ENCODE measurements at places on chromosomes 6 and 20. TPM values are rescaled to one million over a fixed set of nuclear protein-coding genes. Genes with fewer than 3 reads are reported as not detected.

Gene CCN5
- not detected for total RNA-seq

Gene GRM1
- total RNA-seq, result not detected

Gene MCM3
- total RNA-seq, result 20.3 TPM

Gene ZSWIM1
- total RNA-seq, result 15.9 TPM

Gene SCRT2
- not detected for total RNA-seq

Gene MUCL3
- not detected for total RNA-seq

GRCh38 chr6:113352831-113353230 lies 504.3 kb upstream of the MARCKS start:
- no peaks in the 10 kb centered on the region for H3K4me1 ChIP-seq
- DNase-seq, result no peak
- H3K27ac ChIP-seq, result no peak overlapping the region
- no peaks in the 10 kb centered on the region for H3K27me3 ChIP-seq

DNA sequence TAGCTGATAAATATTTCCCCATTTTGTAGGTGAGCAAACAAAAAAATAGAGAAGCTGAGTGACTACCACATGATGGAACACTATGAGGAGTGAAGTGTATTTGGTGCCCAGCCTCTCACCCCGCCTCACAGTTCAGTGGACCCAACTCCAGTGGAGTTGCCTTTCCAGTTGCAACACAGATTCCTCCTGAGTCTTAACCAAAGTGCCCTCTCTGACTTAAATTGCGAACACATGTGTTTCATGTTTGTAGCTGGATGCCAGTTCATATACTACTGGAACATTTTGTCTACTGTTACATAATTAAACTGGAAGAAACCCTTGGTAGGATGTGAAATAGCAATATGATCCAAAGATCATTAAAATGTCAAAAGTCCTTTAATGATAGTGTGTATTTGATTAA lies 448.9 kb downstream of the COL12A1 start:
- DNase-seq, result no peak
- no peak overlapping the region for H3K27ac ChIP-seq
- no peak overlapping the region for H3K4me3 ChIP-seq
- no peaks in the 10 kb centered on the region for H3K36me3 ChIP-seq

- DNase-seq, result no peak
- H3K27ac ChIP-seq, result no peak overlapping the region
- H3K36me3 ChIP-seq, result no peaks in the 10 kb centered on the region
- no peak overlapping the region for H3K4me3 ChIP-seq
Observed at GRCh38 chr20:4281258-4282055, 266.1 kb upstream of the RNF24 start.

GRCh38 chr6:42084889-42085288 lies 34.6 kb downstream of the TAF8 start:
- no peaks in the 10 kb centered on the region for H3K27me3 ChIP-seq
- H3K4me3 ChIP-seq, result no peak overlapping the region
- DNase-seq, result no peak
- no peaks in the 10 kb centered on the region for H3K4me1 ChIP-seq
- no peak overlapping the region for H3K27ac ChIP-seq

DNA sequence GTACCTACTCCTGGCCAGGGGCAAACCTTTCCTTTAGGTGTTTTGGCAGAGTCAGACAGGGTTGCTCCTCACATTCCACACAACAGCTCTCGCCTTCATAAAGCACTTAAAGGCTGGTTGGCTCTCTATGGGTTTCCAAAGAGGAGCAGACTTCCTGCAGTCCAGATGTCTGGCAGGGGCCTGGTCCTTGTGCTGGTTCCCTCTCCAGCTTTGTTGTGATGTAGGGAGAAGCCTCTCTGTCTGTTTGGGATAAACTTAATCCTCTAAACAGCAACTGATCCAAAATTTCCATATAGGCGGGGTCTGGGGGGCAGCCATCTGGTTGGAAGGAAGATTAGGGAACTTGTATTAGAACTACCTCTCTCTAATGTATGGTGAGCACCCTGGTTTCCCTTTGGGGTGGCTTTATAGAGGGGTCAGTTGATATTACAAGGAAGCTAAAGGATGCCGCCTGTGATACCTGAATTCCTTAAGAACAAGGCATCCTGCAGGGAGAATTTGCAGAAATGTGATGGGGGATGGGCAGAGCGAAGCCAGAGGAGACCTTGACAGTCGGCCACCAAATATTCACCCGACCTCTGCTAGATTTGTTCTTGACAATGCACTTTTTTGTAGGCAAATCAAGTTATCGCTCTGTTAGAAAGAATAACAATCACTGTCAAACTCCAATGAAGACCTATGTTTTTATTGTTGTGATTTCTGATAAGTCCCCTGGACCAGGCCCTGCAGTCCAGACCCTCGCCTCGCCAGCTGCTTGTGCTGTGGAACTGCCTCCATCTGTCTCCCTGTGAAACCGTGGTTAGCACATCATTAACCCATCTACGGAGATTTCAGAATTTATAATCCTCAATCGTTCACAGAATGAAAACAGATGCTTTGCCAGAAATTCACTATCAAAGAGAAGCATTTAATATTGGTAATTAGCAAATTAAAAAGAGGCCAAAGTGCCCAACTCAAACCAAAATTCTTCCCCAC lies 94.0 kb upstream of the RALGAPA2 start:
- H3K27ac ChIP-seq, result no peak overlapping the region
- H3K4me1 ChIP-seq, result no peaks in the 10 kb centered on the region
- H3K4me3 ChIP-seq, result no peak overlapping the region
- H3K36me3 ChIP-seq, result no peaks in the 10 kb centered on the region

DNA sequence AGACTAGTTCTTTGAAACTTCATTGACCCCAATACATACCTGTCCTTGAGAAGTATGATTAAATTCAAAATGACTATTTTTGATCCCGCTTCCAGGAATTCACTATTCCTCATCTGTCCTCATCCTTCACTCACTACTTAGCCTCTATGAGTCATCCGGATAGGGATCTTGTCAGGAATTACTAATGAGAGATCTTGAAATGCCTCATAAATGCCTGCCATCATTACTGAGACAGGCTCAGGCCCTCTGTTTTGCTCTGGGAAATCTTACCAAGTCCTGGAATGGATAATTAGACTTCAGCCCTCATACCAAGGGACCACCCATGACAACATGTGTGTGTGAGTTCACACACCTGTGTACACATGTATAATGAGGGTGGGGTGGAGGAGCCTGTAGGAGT lies 2.8 kb upstream of the CYP24A1 start:
- H3K4me1 ChIP-seq, result peaks cover 5% of the 10 kb centered on the region
- no peak for DNase-seq
- no peak overlapping the region for H3K4me3 ChIP-seq
- H3K27ac ChIP-seq, result no peak overlapping the region
- H3K36me3 ChIP-seq, result no peaks in the 10 kb centered on the region
- peaks cover 3% of the 10 kb centered on the region for H3K27me3 ChIP-seq

GRCh38 chr6:30720738-30721197 lies 616 bp downstream of the TUBB start:
- H3K27me3 ChIP-seq, result no peaks in the 10 kb centered on the region
- H3K4me3 ChIP-seq, result peak overlapping the region; percentile 97
- H3K27ac ChIP-seq, result peak overlapping the region; percentile 93
- DNase-seq, result no peak

DNA sequence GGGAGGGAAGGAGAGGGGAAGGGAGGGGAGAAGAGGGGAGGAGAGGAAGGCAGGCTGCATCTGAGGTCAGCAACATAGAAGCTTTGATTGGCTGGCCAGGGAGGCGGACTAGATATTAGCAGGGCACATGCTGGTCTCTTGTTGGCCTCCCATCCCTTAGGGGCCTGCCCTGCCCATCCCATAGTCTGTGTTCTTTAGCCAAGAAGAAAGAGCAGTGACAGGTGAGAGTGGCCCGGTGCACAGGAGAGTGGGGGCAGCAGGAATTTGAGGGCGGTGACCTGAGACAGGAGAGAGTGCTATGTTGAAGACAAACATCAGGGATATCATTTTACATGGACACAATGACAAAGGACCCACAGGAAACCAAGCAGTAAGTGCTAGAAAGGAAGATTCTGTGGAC lies 413.5 kb downstream of the SYNE1 start:
- no peaks in the 10 kb centered on the region for H3K4me1 ChIP-seq
- H3K27me3 ChIP-seq, result no peaks in the 10 kb centered on the region
- no peak overlapping the region for H3K27ac ChIP-seq
- no peak for DNase-seq

GRCh38 chr6:62942000-62942399 lies 269.3 kb upstream of the FKBP1C start:
- H3K36me3 ChIP-seq, result no peaks in the 10 kb centered on the region
- H3K4me1 ChIP-seq, result no peaks in the 10 kb centered on the region
- no peak overlapping the region for H3K27ac ChIP-seq
- DNase-seq, result no peak

DNA sequence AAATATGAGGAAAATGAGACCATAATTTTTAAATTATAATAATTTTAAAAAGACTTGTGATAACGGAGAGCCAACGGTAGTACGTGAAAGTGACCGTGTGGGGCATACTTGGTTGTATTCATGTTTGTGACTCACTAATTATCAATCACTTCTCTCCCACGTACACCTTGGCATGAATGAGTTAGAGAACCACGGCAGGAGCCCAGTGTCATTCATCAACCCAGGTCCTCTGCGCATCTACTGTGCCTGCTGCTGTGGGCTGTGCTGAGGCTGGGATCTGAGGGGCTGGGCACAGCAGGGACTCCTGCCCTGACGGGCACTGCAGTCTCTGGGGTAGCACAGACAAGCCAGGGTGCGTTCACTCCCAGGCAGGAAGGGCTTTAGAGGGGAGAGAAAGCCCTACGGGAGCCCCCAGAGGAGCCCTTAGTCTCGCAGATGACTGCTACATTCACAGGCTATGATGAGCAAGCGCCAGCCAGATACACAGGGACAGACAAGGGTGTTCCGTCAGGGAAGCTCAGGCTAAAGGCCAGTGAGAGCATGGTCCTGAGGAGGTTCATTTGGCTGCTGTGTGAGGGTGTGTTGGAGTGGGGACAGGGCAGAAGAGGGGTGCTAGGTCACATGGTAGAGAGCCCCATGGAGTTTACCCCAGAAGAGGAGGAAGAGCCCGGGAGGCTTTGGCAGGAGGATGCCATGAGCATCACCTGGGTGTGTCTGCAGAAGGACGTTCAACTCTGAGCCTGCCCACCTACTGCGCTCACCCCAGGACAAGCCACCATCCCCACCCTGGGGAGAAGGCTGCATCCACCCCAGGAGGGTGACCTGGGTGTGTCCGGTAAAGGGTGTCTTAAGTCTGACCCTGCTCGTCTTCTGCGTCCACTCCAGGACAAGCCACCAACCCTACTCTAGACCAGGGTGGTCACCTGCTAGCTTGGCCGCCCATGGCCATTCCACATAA lies 8.2 kb upstream of the RPS6KA2 start:
- no peak overlapping the region for H3K4me3 ChIP-seq
- no peak for DNase-seq
- H3K36me3 ChIP-seq, result no peaks in the 10 kb centered on the region
- H3K27me3 ChIP-seq, result no peaks in the 10 kb centered on the region
- H3K4me1 ChIP-seq, result no peaks in the 10 kb centered on the region
- no peak overlapping the region for H3K27ac ChIP-seq

DNA sequence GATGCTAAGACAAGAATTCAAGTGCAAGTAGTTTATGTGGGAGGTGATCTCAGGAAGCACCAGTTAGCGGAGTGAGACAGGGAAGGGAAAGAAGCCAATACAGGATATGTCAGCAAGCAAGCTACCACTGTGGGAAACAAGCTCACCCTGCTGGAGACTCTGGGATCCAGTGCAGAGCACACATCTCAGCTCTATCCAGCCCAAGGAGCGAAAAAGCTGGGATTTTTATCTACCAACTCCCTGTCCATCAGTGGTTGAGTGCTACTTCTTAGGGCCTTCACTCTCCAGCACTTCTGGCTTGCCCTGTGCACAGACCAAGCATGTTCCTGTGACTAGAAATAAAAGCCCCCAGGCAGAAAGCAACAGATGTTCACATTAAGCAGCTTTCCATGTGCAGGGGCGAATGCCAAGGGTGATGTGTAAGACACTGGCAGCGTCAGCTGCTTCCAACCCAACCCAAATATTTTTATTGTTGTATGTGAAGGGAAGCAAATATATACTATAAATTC lies 10.8 kb upstream of the RNF24 start:
- H3K27ac ChIP-seq, result no peak overlapping the region
- no peak overlapping the region for H3K4me3 ChIP-seq
- DNase-seq, result no peak

- H3K36me3 ChIP-seq, result no peaks in the 10 kb centered on the region
- no peak for DNase-seq
- H3K4me1 ChIP-seq, result no peaks in the 10 kb centered on the region
- H3K4me3 ChIP-seq, result no peak overlapping the region
- no peaks in the 10 kb centered on the region for H3K27me3 ChIP-seq
- H3K27ac ChIP-seq, result no peak overlapping the region
Observed at GRCh38 chr20:18822832-18823231, 9.2 kb downstream of the SCP2D1 start.

DNA sequence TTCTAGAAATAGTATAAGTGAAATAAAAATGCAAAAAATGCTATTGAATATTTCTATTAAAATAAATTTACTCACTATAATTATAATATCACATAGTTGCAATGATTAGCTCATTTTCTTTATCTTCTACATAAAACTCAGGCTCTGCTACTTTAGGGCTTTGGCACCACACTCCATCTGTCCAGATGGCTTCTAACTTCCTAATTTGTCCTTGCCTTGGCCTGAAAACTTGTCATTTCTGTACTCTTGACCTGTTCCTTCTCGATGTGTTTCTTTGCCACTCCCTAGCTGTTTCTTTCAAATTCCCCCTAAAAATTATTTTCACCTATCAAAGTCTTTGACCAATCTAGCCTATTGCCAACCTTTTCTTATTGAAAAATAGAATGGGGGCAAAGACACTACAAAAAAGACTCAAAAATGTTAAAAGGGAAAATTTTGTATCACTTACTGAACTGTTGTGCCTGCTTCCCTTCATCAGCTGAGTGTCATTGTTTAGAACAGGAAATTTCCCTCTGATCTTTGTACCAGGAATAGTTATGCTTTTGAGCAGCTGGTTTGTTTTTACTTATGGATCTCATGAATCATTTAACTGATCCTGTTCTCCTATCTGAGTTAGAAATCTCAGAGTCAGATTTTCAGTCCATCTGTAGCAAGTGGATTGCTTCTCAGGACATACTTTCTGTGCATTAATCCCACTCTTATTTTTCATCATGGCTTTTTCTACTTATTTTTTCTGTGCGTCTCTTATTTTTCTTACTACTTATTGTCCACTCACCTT lies 279.2 kb upstream of the CNR1 start:
- H3K27me3 ChIP-seq, result no peaks in the 10 kb centered on the region
- no peaks in the 10 kb centered on the region for H3K36me3 ChIP-seq
- no peak for DNase-seq
